ENCODE measurements at places on chromosomes 13 and 19. TPM values are rescaled to one million over a fixed set of nuclear protein-coding genes. Genes with fewer than 3 reads are reported as not detected.

DNA sequence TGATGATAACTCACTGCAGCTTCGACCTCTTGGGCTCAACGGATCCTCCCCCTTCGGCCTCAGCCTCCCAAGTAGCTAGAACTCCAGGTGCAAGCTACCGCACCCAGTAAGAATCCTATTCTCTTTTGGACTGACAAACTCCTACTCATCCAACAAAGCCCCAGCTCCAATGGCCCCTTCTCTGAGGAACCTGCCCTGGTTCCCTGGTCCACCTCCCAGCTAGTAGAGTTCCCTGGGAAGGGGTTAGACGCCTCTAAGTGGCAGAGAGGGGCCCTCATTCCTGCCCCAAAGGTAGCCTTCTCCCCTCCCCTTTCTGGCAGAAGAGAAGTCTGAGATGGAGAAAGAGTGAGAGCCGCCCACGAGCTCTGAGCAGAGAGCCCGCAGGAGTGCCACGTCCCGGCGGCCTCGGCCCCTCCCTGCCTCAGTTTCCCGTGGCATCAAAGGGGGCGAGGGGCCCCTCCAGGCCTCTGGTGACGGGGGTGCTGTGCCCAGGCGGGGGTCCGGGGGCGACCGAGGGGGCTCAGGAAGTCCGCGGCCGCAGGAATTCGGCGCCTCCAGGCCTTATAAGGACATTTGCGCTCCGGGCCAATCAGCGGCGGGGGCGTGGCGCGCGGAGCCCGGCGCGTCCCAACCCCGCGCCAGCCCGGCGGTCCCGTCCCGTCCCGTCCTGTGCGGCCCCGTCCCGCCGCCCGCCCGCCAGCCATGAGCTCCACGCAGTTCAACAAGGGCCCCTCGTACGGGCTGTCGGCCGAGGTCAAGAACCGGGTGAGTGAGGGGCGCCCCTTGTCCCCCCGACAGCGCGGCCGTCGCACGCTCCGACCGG, at the start of gene CNN2:
TSS of gene CNN2 (plus strand) at position 649 of the 823 bp plus-strand sequence. CDS start at position 703, 54 bp downstream.
- H3K27ac ChIP-seq, result peak within 1 kb of the TSS; percentile 99
- no peaks in the 10 kb centered on the region for H3K4me1 ChIP-seq
- H3K27me3 ChIP-seq, result no peaks in the 10 kb centered on the region
- peaks cover 1% of the 10 kb centered on the region for H3K36me3 ChIP-seq
- DNase-seq, result peak; percentile 89
- H3K4me3 ChIP-seq, result peak within 1 kb of the TSS; percentile 98

- no peak for DNase-seq
- no peak overlapping the region for H3K4me3 ChIP-seq
- no peaks in the 10 kb centered on the region for H3K36me3 ChIP-seq
- no peaks in the 10 kb centered on the region for H3K4me1 ChIP-seq
These were observed 427 bp downstream of the RTBDN start for GRCh38 chr19:12833738-12834565.

GRCh38 chr13:76638882-76639281, 247.3 kb downstream of the KCTD12 start:
- peak overlapping the region; percentile 52 for H3K27ac ChIP-seq
- no peaks in the 10 kb centered on the region for H3K27me3 ChIP-seq
- no peak for DNase-seq
- no peaks in the 10 kb centered on the region for H3K4me1 ChIP-seq
- H3K36me3 ChIP-seq, result no peaks in the 10 kb centered on the region

- no peak for DNase-seq
- H3K4me3 ChIP-seq, result no peak overlapping the region
- no peaks in the 10 kb centered on the region for H3K4me1 ChIP-seq
These were observed 3.5 kb downstream of the GAMT start for GRCh38 chr19:1397838-1398237.

- no peak overlapping the region for H3K27ac ChIP-seq
- peak overlapping the region; percentile 36 for H3K4me3 ChIP-seq
- peak; percentile 100 for DNase-seq
- H3K4me1 ChIP-seq, result no peaks in the 10 kb centered on the region
These were observed 435 bp upstream of the DAZAP1 start for GRCh38 chr19:1406774-1407527.

GRCh38 chr19:4715529-4716221, 8.0 kb downstream of the DPP9 start:
- no peak for DNase-seq
- H3K27ac ChIP-seq, result peak overlapping the region; percentile 20
- H3K4me3 ChIP-seq, result no peak overlapping the region
- no peaks in the 10 kb centered on the region for H3K4me1 ChIP-seq
- peaks cover 6% of the 10 kb centered on the region for H3K36me3 ChIP-seq
- H3K27me3 ChIP-seq, result no peaks in the 10 kb centered on the region

- no peaks in the 10 kb centered on the region for H3K27me3 ChIP-seq
- no peak overlapping the region for H3K27ac ChIP-seq
- DNase-seq, result no peak
- H3K4me1 ChIP-seq, result no peaks in the 10 kb centered on the region
- no peak overlapping the region for H3K4me3 ChIP-seq
- no peaks in the 10 kb centered on the region for H3K36me3 ChIP-seq
These were observed 20.0 kb downstream of the GNA11 start for GRCh38 chr19:3114018-3114726.

DNA sequence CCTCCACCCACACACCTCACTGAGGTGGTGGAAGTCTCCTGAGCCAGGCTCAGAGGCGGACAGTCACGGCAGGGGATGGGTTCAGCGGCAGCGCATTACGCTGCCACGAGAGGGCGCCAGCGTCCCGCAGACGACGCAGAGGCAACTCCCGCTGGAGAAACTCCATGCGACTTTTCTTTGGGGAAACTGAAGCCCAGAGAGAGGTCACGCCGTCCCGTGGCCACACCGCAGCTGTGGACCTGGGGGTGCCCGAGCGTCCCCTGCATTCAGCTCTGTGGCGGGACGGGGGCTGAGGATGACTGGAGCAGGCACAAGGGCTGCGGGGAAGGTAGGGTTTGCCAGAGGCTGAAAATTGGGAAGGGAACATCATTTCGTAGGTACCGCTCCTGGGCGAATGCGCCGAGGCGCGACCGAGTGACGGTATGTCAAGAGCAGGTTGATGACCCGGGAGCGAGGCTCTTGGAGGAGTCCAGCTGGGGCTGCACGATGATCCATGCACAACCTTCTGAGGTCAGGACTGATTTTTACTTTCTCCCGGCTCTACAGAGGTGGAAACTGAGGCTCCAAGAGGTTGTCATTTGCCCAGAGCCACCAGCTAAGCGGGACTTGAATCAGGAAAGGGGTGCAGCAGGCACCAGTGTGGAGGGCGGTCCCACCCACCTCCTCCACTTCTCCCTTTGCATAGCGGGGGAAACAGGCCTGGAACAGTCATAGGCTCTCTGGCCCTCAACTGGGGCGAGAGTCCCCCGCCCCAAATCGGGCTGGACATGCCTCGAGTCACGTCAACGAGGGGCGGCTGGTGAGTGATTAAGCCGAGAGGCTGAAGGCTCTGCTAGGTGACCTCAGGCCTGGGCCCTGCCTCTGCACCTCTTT, 690 bp upstream of the ARRDC2 start:
- no peaks in the 10 kb centered on the region for H3K4me1 ChIP-seq
- peaks cover 8% of the 10 kb centered on the region for H3K36me3 ChIP-seq
- H3K27me3 ChIP-seq, result no peaks in the 10 kb centered on the region
- H3K27ac ChIP-seq, result no peak overlapping the region

GRCh38 chr13:98225036-98225940, 48.2 kb upstream of the RNF113B start:
- no peak overlapping the region for H3K27ac ChIP-seq
- H3K27me3 ChIP-seq, result no peaks in the 10 kb centered on the region
- no peak for DNase-seq
- H3K4me3 ChIP-seq, result no peak overlapping the region
- H3K4me1 ChIP-seq, result peaks cover 5% of the 10 kb centered on the region

DNA sequence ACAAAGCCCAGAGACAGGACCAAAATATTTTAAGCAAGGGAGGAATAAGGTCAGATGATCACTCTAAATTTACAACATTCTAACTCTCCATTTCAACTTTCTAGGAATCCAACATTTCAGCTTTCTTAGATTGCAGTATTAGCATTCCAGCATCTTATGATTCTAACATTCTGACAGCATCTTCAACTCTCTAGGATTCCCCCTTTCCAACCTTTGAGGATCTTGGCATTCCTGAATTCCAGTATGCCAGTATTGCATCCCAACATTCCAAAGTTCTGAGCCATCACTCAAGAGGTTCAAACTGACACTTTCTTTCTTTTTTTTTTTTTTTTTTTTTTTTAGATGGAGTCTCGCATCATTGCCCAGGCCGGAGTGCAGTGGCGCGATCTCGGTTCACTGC, 13.8 kb downstream of the TGFB1 start:
- DNase-seq, result no peak
- peaks cover 2% of the 10 kb centered on the region for H3K36me3 ChIP-seq
- H3K27ac ChIP-seq, result no peak overlapping the region
- H3K27me3 ChIP-seq, result no peaks in the 10 kb centered on the region
- H3K4me3 ChIP-seq, result no peak overlapping the region
- no peaks in the 10 kb centered on the region for H3K4me1 ChIP-seq

DNA sequence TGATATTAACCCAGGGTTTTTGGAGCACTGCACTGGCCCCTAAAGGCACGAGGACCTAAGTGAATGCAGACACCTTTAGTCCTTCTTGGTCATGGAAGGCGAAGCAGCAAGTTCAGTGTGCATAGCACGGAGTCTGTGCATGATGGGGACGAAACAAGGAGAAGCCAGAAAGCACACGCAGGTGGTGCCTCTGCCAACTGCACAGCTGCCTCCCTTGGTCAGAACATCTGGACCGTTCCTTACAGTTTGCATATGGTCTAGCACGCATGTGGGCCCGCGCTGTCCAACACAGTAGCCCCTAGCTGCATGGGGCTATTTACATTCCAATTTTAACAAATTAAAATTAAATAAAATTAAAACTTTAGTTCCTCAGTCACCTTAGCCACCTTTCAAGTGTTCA, 44.0 kb downstream of the FLT3 start:
- no peak overlapping the region for H3K27ac ChIP-seq
- no peak for DNase-seq
- H3K27me3 ChIP-seq, result no peaks in the 10 kb centered on the region
- H3K36me3 ChIP-seq, result no peaks in the 10 kb centered on the region
- no peaks in the 10 kb centered on the region for H3K4me1 ChIP-seq

DNA sequence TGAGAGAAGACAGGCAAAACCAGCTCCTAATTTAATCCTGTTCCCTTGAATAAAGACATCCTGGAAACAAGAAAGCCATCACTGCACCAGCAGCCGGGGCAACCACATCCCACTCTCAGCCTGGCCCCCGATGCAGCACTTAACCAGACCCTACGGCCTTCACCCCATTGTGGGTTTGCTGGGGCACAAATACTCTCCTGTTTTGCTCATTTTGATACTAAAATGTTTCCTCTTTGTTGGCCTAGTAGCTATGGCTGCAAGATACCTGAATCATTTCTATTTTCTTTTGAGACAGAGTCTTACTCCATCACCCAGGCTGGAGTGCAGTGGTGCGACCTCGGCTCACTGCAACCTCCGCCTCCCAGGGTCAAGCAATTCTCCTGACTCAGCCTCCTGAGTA, 28.4 kb downstream of the ANKRD27 start:
- no peak overlapping the region for H3K27ac ChIP-seq
- H3K27me3 ChIP-seq, result no peaks in the 10 kb centered on the region
- no peak overlapping the region for H3K4me3 ChIP-seq
- peaks cover 13% of the 10 kb centered on the region for H3K36me3 ChIP-seq
- no peak for DNase-seq

DNA sequence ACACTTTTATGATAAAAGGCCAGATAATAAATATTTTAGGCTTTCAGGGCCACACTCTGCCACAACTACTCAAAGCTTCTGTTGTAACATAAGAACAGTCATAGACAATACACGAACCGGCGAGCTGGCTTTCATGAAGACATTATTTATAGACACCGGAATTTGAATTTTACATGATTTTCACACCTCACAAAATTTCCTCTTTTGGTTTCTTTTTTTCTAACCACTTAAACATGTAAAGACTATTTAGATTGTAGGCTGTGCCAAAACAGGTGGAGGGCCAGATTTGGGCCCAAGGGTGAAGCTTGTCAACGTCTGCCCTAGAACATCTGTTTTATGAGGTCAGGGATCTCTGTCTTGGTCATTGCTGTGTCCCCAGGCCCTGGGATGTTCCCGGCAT, 29.7 kb upstream of the FXYD3 start:
- H3K27ac ChIP-seq, result no peak overlapping the region
- no peaks in the 10 kb centered on the region for H3K4me1 ChIP-seq
- no peak overlapping the region for H3K4me3 ChIP-seq
- no peaks in the 10 kb centered on the region for H3K36me3 ChIP-seq
- DNase-seq, result no peak
- no peaks in the 10 kb centered on the region for H3K27me3 ChIP-seq

DNA sequence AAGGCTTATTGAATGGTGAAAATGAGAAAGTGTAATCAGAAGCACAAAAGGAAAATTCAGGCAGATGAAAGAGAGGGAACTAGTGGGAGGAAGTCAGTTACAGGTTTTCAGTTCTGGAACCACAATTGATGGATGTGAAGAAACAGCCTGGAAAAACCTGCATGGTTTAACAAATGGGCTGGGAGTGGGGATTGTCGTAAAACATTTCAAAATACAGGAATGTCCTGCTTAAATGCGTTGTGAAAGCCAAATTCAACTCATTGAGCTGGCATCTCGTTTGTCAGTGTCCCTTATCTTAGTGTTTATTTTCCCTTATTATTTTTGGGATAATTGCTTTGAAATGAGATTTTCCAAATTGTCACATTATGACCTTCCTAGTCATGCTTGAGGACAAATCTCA, 106.5 kb upstream of the RFC3 start:
- H3K4me1 ChIP-seq, result no peaks in the 10 kb centered on the region
- H3K36me3 ChIP-seq, result no peaks in the 10 kb centered on the region
- no peak overlapping the region for H3K27ac ChIP-seq

- H3K4me1 ChIP-seq, result no peaks in the 10 kb centered on the region
- H3K36me3 ChIP-seq, result no peaks in the 10 kb centered on the region
- H3K4me3 ChIP-seq, result no peak overlapping the region
- no peaks in the 10 kb centered on the region for H3K27me3 ChIP-seq
- no peak for DNase-seq
These were observed 5.0 kb downstream of the APC2 start for GRCh38 chr19:1455002-1455335.

- H3K4me3 ChIP-seq, result no peak overlapping the region
- no peak overlapping the region for H3K27ac ChIP-seq
- H3K4me1 ChIP-seq, result no peaks in the 10 kb centered on the region
- no peak for DNase-seq
- no peaks in the 10 kb centered on the region for H3K36me3 ChIP-seq
- H3K27me3 ChIP-seq, result no peaks in the 10 kb centered on the region
These were observed 1185.8 kb downstream of the UQCRFS1 start for GRCh38 chr19:28027116-28027515.

Gene CILP2
- total RNA-seq, result 4.2 TPM

Gene NLRP9
- not detected for total RNA-seq

Gene MUC16
- 0.45 TPM for total RNA-seq

Gene GRK1
- total RNA-seq, result not detected

Gene DIRAS1
- total RNA-seq, result 3.5 TPM

Gene TGFBR3L
- total RNA-seq, result not detected

Gene SEMA6B
- total RNA-seq, result 32.0 TPM

Gene LRG1
- total RNA-seq, result 2.8 TPM
